ENCODE measurements at places on chromosomes 5 and 9.
A peak's percentile ranks its signal among the peaks of the same experiment; 100 is the strongest.

GRCh38 chr5:58860680-58861079 is 277.8 kb downstream of the RAB3C start:
- DNase-seq: no peak

GRCh38 chr9:127182901-127183746 is 60.7 kb upstream of the ANGPTL2 start:
- no peak for DNase-seq

DNA sequence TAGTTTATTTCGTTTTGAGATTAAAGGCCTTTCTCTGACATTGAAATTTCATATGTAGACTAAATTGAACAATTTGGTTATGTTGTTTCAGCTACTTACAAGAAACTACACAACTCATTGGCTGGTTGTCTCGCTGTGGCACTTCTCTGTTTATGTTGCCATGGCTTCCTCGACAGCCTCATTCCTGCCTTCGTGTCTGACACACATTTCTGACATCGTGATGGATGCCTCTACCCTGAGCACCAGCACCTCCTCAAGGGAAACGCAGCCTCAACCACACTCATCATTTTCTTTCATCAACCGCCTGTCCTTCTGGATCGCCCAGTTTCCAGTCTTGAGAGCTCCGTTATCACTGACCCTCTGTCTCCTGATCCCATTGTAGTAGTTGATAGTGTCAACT is 562.8 kb downstream of the PDE4D start:
- no peak for DNase-seq

- no peak for DNase-seq
Observed at GRCh38 chr5:142141463-142141862, 32.9 kb downstream of the NDFIP1 start.

DNA sequence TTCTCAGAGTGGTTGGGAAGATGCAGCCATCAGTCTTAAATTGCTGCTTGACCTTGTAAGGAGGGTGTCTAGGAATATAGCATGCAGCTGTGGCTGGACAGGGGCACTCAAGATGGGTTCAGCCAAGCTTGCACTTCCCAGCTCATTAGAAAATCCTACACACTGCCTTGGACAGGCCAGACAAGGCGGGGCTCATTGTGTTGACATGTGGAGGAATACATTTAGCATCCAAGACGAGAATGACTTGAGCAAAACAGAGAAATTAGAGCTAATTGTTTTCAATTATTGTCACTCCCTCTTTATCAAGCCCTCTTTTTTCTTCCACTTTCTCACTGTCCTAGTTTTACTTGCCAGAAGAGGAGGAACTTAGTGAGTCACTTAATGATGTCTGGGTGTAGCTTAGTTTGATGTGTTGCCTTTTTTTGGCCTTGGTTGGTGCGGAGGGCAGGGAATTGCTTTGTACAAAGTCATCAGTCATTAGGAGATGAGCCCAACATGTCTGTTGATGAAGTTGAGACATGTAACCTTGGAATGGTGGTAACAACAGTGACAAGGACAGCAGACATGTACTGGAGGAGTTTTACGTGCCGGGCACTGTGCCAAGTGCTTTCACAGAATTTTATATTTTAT is 1219.3 kb upstream of the WWC1 start:
- DNase-seq: no peak

DNA sequence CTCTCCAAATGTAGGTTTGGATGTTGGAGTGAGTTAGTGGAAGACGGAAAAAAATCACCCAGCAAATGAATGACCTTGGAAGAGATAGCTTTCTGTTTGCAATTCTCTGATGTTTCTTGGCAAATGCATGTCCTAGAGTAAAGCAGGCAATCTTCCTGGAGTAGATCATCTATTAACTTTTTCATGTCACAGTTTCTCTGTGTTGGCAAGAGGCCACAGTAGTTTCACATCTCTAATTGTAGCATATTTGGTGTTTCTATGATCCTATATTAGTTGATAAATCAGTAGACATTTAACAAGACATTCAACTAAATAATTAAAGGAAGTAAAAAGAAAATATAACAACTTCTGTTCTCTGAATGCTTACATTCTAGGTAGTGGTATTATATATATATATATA is 138.2 kb upstream of the MINAR2 start:
- no peak for DNase-seq

DNA sequence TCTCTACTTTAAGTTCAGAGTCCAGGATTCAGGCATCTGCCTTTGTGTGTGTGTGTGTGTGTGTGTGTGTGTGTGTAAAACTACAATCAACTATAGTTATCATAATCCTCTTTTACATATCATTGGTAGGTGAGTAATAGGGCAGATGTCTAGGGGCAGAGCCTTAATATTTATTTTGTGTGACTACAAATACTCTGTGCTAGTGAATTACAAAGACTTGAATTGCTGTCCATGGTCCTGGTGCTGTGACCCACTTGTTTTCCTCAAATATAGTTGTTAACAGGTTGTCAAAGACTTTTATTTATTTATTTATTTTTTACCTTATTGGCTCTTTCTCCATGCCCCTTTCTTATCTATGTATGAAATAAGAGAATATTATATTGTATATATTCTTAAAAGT is 196.8 kb downstream of the ANXA1 start:
- DNase-seq: no peak

DNA sequence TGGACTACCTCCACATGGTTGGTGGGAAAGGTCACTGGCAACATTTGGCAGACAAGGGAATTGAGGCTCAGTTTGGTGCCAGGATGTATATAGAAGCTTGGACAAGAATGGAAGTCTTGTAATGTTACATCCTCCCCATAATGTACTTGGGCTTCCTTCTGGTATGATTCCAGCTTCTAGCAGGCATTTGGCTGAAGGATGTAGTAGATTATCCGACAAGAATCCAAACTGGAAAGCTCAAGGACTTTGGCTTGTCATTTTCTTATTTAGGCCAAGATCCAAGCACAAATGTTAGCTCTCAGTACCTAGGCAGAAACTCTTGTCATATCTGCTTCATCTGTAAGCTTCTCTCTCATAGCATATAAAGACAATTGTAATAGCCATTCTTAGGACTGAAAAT is 209.1 kb downstream of the MAPKAP1 start:
- no peak for DNase-seq

GRCh38 chr5:73642344-73642743 is 16.3 kb downstream of the ARHGEF28 start:
- no peak for DNase-seq

DNA sequence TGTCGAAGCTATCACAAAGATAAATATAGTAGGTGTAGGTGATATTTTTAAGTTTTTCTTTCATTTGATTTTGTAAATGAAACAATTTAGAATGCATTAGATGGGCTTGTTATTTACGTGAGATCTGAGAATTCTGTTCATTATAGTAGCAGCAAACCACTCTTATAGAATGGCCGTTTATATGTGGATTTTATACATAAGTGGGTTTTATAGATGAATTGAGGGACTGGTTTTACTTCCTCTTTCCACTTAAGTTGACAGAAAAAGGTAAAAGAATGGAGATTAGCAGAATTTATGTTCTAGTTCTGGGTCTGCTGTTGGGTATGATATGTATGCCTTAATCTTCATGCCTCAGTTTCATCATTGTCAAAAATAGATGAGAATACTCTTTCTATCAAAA is 5.6 kb downstream of the RMI1 start:
- DNase-seq: no peak

DNA sequence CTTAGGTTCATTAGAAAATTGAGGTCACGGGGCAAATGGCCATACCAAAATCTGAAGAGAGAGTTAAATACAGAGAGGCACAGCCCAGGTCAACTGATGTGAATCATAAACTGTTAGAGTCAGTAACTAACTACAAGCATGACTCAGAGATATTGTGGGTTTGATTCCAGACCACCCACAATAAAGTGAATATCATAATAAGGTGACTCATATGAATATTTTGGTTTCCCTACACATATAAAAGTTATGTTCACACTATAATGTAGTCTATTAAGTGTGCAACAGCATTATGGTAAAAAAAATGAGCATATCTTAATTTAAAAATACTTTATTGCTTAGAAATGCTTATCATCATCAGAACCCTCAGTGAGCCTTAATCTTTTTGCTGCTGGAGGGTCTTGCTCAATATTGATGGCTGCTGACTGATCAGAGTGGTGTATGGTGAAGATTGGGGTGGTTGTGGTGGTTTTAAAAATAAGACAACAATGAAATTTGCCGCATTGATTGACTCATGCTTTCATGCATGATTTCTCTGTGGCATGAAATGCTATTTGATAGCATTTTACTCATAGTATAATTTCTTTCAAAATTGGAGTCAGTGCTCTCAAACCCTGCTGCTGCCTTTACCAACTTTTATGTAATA is 53.1 kb upstream of the EDIL3 start:
- no peak for DNase-seq

- no peak for DNase-seq
Observed at GRCh38 chr5:142845954-142846398, 75.8 kb downstream of the ARHGAP26 start.

- DNase-seq: no peak
Observed at GRCh38 chr9:126025991-126026390, 278.8 kb downstream of the PBX3 start.

- DNase-seq: no peak
Observed at GRCh38 chr5:131984956-131985665, 26.3 kb downstream of the ACSL6 start.

DNA sequence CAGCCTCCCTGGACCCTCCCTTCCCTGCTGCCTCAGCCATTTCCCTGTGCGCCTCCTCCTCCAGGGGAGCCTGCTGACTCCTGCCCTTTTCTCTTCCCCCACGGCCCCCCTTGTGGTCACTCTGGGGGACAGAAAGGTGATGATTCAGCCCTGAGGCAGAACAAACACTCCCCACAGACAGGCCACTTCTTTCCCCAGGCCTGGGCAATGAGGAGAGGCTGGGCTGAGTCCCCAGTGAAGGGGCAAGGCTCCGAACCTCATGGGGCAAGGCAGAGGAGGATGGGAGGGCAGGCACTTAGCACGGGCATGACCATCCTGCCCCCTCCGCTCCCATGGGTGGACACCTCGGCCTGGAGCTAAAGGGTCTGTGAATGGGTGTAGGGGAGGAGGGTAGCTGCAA is 21.0 kb downstream of the CSF1R start:
- no peak for DNase-seq

- no peak for DNase-seq
Observed at GRCh38 chr9:135461936-135462335, 17.6 kb upstream of the PPP1R26 start.

- DNase-seq: no peak
Observed at GRCh38 chr5:85205430-85205829, 820.8 kb upstream of the EDIL3 start.

DNA sequence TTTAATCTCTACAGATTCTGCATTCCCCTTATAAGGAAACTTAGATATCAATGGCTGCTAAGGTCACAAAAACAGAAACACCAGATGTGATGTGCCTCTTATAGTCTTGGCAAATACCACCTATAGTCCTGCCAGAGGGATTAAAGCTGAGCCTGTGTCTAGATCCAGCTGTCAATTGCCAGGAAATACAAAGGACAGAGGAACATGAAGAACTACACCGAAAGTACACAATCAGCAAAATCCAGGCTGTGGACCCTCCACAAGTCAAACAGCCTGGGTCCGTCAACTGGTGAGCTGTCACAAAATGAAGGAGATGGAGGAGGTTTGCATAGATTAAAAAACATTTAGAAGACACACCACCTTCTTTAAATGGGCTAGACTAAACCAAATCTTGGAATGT is 85.4 kb downstream of the KLF4 start:
- DNase-seq: no peak

- no peak for DNase-seq
Observed at GRCh38 chr5:133751421-133751820, 139.1 kb upstream of the FSTL4 start.

DNA sequence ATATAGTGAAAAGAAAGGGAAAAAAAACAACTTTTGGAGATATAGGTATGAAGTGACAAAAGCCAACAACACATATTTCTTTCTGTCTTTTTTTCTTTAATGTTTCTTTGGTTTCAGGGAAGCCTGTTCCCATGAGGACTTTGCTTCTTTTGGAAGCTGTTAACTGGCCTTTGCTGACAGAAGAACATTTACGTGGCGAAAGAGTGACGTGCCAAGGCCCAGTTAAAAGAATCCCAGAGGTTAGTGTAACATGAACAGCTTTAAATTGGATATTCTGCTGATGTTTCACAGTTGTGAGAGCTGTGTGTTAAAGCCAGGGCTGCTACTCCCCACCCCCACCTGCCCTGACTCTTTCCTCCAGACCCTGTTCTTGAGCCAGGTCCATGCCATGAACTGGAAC is 275.9 kb downstream of the CRB2 start:
- DNase-seq: no peak

DNA sequence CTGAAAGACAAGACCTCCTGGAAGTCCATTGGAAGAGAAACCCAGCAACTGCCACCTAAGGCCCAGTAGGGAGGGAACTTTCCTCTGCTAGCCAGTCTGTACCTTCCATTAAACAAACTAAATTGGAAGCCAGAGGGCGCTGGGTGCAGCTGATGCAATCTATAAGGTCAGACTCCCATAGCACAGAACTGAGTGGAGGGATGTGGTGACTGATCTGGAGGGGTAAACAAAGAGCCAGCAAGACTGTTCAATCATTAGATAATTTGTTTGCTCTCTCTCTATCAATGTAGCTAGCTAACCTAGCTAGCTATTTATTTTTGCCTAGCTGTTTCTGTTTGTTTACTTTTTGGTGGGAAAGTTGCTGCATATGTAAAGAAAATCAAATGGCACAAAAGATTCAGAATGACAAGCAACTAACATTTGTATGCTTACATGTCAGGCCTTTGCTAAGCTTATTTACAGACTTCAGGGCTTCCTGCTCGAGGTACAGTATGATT is 291.8 kb upstream of the DAB2 start:
- peak; percentile 8 for DNase-seq

DNA sequence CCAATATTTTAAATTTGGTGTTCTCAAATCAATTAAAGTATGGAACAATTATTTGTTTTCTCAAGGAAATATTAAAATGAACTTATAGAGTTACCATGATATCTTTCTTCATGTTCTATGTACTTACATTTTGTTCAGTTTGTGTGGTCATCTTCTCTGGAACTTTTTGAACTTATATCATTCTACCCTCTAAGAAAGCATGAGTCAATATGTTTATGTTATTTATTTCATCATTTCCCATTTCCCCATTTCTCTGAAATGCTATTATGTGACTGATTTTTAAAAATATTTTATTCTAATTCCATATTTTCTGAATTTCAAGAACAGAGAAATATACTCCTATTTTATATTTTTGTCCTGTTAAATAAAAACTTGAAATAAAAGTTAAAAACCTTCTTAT is 123.5 kb upstream of the ACOT12 start:
- no peak for DNase-seq

- no peak for DNase-seq
Observed at GRCh38 chr5:149317281-149318048, 27.8 kb upstream of the GRPEL2 start.

DNA sequence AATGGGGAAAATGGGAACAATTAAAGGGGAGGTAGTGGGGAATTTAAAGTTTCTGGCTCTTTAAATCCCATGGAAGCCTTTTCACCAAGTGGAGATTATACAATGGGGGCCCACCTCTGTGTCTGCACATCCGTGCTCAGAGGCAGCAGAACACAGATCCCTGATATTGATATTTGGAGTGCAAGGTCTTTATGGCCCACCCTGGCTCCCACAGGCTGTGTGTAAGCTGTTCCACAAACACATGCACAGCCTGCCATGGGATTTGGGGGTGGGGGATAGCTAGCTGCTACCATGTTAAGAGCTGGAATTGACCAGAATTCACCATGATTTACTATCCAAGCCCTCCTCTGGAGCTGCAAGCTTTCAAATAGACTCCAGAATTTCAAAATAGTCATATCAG is 55.9 kb downstream of the RASGEF1C start:
- DNase-seq: no peak

- DNase-seq: no peak
Observed at GRCh38 chr5:148811756-148812155, 14.7 kb upstream of the ADRB2 start.
